Astrocyte (in vitro differentiated cells and primary cell): ENCODE measurements at places on chromosomes 6 and 20.
A peak's percentile ranks its signal among the peaks of the same experiment; 100 is the strongest.

DNA sequence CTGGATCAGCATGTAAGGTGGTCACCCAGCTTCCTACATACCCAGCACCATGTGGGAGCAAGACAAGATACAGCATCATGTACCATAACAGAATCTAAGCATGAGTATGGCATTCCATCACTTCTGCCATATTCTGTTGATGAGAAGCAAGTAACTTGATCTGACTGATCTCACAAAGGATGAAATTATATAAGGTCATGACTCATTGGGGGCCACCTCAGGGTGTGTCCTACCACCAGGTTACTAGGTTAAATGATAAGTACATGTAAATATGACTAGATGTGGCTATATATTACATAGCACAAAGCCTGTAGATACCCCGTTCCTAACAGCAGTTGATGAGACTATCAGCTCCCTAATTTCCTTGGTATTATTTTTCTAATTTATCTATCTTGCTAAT lies 213.1 kb downstream of the DOK5 start:
- no peak for DNase-seq

DNA sequence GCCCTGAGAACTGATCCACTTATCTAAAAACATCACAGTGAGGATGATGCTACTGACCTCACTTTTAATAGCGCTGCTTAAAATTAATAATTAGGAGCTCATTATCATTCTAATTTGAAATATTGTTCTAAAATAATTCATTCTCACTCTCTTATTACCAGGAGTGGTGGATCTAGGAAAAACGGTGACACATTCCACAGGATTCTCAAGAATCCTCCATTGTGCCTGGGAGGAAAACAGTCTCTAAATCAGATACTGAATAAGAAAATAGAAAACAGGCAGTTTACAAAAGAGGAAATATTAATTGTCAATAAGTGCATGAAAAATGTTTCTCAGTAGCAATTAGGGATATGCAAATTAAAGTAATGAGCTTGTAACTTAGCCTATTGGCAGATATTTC lies 187.4 kb downstream of the TENT5A start:
- DNase-seq, result peak; percentile 38

DNA sequence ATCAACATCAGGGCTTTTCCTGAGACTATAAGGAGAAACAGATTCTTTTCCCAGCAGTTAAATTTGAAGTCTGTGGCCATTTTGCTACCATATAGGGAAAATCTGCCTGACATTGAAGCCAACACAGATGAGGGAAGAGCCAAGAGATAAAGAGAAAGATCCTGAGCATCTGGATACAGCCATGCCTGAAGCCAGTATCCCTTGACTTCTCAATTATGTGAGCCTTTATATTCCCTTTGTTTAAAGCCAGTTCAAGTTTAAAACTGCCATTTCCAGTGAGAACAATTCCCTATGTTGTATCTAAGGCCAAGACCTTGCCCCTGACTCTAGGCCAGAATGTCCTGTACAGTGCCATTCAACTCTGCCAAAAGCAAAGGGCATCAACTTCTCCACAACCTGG lies 3.8 kb upstream of the NRSN2 start:
- no peak for DNase-seq

GRCh38 chr6:31769684-31770371 lies 7.3 kb downstream of the VWA7 start:
- no peak for DNase-seq

- DNase-seq, result no peak
These were observed 33.3 kb upstream of the SOX4 start for GRCh38 chr6:21560249-21560648.

DNA sequence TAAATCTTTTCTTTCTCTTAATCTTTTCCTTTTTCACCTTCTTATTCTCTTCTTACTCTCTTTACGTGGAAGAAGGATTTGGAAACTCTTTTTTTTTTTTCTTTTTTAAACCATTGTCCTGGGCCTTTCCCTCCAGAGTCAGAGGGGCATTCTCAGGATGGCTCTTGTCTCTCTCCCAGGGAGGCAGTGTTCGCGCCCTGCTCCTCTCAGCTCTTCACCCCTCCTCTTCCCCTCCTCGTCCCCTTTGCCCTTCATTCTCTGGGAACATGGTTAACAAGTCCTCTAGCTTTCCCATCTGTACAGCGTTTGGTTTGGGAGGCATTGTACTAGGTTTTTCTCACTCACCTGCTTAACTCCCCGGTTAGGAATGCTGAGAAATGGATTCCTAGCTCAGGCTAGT lies 52.0 kb upstream of the TFB1M start:
- DNase-seq, result no peak

GRCh38 chr6:43506171-43506570 lies 4.0 kb downstream of the LRRC73 start:
- no peak for DNase-seq

DNA sequence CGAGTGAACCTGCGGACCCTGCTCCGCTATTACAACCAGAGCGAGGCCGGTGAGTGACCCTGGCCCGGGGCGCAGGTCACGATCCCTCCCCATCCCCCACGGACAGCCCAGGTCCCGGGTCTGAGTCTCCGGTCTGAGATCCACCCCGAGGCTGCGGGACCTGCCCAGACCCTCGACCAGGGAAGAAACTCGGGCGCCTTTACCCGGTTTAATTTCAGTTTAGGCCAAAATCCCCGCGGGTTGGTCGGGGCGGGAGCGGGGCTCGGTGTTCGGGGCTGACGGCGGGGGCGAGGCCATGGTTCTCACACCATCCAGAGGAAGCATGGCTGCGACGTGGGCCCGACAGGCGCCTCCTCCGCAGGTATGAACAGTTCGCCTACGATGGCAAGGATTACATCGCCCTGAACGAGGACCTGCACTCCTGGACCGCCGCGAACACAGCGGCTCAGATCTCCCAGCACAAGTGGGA lies 46.9 kb upstream of the TRIM26 start:
- DNase-seq, result no peak

GRCh38 chr6:138682704-138683527 lies 90.7 kb upstream of the CCDC28A start:
- peak; percentile 76 for DNase-seq

DNA sequence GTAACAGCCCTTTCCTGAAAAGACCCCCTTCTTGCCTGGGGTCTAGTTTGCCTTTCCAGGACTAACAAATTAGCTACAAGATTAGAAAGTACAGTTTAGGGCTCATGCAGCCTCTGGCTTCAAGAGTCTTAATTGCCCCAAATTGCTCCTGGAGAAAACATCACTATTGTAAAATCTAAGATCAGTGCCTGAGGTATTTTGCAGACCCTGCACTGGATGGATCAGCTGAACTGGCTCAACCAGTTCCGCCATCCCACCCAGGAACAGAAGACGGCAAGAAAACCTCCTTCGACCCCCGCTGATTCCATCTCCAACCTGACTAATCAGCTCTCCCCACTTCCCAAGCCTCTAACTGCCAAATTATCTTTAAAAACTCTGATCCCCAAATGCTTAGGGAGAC lies 236.5 kb upstream of the KCNG1 start:
- no peak for DNase-seq

DNA sequence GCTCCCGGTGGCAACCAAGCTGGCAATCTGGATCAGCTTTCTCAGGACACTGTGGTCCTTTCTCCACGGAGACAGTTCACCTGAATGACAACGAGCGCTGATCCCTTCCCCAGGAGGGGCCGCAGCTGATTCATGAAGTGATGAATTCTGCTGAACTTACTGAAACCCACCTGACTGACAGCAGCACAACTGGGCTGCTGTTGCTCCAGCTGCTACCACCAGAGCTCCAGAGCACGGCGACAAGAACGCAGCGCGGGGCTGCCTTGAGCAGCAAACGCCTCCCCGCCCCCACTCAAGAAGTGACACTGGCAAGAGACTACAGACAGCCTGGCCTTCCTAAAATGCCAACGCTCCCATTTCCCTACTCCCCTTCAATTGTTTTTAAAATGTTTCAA lies 10.0 kb downstream of the PXDC1 start:
- DNase-seq, result no peak
